GM12865 (cell line): ENCODE measurements at places on chromosomes 2 and 18.
A peak's percentile ranks its signal among the peaks of the same experiment; 100 is the strongest.

GRCh38 chr2:210620456-210620855 lies 64.1 kb downstream of the CPS1 start:
- DNase-seq, result no peak

- DNase-seq, result no peak
Observed at GRCh38 chr18:59629894-59630293, 67.3 kb downstream of the CCBE1 start.

- peak; percentile 75 for DNase-seq
Observed at GRCh38 chr2:233519787-233520611, 46.6 kb downstream of the USP40 start.

DNA sequence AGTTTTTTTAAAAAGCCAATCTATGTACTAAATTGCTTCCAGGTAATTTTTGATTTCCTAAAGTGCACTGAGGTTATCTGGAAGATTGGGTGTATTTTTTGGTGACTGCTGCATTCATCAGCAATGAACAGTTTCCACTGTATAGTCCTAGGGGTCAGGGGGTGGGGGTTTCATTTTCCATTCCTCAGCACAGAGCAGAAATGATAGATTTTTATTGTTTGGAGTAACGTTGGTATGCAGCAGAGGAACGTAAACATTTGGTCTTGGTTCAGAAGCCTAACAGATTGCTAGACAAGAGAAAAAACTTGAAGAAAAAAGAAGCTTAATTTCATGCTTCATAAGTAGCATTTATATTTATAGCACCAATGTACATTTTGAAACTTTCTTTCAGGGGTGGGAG lies 54.9 kb downstream of the ZCCHC2 start:
- no peak for DNase-seq

DNA sequence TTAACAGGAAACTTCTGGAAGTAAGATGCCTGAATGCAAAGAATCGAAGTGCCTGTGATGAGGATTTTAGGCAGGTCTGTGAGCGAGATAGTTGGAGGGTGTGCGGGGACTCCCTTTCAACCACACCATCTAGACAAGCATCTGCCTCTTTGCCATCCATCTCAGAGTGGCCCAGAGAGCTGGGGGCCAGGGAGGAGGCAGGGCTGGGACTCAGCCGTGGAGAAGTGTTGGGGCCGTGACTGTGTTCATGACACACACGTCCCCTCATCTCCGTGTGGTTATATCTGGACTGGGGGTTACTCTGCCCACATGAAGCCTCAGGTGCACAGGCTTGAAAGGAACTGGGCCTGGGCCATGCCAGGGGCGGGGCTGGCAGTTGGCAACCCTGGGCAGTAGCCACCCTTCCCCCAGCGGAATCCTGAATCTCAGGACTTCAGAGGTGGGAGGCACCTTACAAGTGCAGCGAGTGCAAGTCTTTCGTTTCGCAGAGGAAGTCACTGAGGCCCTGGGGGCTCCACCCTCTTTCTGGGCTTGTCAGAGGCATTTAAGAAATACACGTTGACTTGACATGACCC lies 112.5 kb downstream of the SLC4A3 start:
- no peak for DNase-seq

GRCh38 chr2:63742580-63742976 lies 99.1 kb upstream of the UGP2 start:
- no peak for DNase-seq

DNA sequence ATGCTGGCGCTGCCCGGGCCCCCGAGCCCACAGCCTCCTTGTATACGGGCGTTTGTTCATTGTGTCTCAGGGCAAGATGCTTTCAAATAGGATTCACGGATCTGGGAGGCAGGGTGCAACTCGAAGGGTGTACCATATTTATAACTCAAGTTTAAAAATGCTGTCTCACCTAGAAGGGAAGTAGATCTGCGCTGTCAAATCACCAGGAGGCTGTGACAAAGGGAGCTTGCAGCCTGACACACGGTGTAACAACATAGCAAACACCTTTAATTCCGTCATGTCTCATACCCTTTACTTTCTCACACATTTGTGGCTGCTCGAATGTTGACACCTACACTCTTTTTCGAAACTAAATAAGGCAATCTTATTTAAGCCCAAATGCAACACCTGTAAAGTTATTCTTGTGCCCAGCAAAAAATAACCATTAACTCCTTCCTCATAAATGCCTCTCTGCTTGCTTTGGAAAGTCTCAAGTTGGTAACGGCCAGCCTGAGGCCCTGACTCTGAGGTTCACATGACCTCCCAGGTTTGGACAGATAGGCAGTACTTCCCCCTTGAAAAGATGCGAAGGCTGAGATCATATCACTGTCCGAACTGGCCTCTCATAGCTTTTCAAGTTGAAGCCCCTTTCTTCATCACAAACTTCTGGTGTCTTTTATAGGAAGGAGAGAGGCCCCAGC lies 11.6 kb downstream of the ZEB2 start:
- no peak for DNase-seq

GRCh38 chr2:89763254-89763580 lies 1071.7 kb downstream of the RPIA start:
- no peak for DNase-seq

DNA sequence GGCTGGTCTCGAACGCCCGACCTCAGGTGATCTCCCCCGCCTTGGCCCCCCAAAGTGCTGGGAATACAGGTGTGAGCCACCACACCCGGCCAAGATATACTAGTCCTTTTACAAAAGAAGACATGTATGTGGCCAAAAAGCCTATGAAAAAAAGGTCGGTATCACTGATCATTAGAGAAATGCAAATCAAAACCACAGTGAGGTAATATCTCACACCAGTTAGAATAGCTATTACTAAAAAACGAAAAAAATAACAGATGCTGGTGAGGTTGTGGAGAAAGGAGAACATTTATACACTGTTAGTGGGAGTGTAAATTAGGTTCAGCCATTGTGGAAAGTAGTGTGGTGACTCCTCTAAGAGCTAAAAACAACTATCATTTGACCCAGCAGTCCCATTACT lies 26.4 kb downstream of the KLHL23 start:
- peak; percentile 21 for DNase-seq

GRCh38 chr2:108403494-108403893 lies 25.7 kb downstream of the SULT1C4 start:
- no peak for DNase-seq

DNA sequence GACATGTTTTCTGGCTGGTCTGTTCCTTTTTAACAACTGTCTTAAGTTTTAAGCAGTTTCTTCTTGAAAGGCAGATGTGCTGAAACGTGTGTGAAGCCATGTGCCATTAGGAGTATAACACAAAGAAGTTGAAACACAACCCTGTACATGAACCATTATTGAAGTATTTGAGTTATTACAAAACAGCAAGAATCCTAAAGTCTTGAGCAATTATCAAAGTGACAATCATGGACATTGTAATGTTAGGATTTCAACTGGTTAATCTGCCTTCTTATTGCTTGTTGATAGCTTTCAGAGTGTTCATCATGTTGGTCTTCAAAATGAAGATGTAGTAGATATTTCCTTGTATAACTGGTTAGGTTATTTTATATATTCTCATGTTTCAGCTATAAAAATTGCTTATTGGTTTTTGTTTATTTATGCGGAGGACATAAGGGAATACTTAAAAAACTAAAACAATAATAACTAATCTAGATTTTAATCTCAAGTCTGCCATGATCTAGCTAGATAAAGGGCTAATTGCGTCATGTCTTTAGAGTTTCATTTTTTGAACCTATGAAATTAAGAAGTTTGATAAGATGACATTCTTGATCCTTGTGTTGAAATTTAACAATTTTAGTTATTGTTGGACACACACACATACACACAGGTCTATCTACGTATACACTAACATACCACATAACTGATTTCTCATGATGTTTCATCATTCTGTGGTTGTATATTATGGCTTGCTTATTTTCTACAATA lies 21.1 kb downstream of the PPP1R1C start:
- DNase-seq, result no peak

DNA sequence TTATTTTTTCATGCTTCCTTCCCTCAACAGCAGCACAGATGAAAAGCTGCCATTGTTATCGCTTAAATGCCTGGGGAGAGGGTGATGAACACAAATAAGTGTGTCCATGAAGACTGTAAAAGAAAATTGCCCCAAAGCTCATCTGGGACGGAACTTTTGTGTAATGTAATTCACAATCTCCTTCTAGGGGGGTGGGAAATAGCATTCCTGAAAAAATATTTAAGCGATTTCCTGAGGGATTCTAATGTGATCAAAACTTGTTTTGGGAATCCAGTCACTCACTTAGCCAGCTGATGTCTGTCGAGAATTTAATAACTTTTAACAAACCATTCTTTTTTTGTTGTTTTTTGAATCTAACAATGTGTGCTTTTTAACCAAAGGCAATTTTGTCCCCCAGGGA lies 427.9 kb downstream of the PLCL1 start:
- DNase-seq, result no peak

DNA sequence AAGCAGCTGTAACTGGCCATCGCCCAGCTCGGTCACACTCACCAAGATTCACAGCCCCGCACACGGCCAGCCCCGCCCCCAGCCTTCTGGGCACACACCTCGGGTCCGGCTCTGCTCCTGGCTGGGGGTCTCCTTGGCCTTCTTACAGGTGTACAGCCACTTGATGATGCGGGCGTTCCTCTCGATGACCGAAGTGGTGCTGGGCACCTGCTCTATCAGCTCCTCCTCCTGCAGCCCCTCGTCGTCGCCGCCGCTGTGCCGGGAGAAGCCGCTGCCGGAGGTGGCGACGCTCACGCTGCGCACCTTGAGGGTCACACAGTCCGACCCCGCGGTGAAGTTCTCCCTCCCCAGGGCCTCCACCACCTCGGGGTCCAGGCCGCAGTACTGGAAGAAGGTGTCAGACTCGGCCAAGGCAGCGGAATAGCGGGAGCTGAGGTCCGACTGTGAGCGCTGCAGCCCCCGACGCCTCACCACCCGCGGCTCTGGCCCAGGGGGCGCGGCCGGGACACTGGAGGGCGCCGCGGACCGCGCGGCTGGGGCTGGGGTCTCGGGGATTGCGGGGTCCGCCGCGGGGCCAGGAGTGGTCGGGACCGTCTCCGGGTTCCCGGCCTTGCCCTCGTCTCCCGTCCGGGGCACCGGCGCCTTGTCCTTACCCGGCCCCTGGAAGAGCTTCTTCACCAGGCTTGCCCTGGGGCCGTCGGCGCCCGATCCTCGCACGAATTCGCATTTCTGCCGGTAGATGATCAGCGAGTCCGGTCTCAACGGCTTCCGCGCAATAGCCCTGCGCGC lies 769 bp downstream of the FAM110C start:
- DNase-seq, result no peak

GRCh38 chr18:55287149-55287806 lies 300.7 kb downstream of the TCF4 start:
- DNase-seq, result no peak

DNA sequence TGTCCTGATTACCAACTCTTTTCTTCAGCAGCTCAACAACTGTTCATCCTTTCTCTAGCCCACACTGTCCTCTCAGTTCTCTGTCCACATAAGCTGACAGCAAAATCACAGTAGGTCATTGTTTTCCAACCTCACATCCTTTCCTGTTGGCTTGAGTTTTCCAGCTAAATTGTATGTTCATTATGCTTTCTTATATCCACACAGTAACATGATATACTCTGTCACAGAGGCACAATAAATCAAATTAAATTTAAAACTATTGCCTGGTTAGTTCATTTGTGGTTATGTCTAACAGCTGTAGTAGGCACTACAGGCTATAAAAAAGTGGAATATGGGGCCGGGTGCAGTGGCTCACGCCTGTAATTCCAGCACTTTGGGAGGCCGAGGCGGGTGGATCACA lies 179.9 kb downstream of the ETAA1 start:
- DNase-seq, result no peak

DNA sequence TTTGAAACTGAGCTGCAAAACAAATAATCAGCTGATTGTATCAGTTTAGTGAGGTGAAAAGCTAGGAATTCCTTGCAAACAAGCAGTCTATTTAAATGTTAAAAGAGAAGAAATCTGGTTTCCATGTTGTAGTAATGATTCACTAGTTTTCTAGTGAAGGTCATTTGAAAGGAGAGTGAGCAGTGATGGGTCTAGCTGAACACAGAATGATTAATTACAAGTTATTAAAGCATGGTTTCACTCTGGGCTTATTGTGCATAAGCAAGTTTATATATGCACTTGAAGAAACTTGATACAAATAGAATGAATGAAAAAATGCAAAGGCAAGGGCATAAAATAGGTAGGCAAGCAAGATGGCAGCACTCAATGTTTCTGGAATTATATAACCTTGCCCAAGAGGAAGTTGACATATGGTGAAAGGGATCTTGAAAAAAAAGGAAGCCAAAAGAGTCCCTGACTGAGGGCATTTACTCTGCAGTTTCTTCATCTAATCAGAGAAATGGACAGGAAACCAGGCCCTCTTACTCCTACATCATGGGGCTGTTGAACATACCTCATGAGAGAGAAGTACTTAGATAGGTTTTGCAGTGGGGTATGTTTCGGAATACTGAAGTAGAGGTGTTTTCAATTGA lies 53.2 kb downstream of the PLCL1 start:
- DNase-seq, result no peak

GRCh38 chr18:74819433-74820059 lies 221.9 kb downstream of the ZNF407 start:
- DNase-seq, result peak; percentile 31

DNA sequence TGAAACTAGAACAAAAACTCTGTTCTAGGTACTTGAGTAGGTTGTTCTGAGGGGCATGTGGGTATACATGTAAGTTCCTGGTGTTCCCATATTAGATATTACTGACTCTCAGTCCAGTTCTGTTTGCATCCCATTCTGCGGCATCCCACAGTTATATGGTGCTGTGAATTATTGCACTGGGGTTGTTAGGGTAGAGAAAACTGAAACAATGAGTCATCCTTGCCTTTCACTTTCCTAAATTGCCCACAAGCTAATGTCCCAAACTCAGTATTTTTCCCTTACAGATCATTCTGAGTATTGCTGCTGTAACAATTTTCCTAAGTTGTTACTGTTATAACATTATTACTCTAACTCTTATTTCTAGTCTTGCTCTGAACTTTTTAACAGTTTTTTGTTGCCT lies 3.0 kb downstream of the WDR75 start:
- DNase-seq, result peak; percentile 46

GRCh38 chr2:60710707-60711106 lies 45.4 kb upstream of the PAPOLG start:
- DNase-seq, result no peak

GRCh38 chr2:100615471-100615870 lies 52.7 kb downstream of the PDCL3 start:
- no peak for DNase-seq

DNA sequence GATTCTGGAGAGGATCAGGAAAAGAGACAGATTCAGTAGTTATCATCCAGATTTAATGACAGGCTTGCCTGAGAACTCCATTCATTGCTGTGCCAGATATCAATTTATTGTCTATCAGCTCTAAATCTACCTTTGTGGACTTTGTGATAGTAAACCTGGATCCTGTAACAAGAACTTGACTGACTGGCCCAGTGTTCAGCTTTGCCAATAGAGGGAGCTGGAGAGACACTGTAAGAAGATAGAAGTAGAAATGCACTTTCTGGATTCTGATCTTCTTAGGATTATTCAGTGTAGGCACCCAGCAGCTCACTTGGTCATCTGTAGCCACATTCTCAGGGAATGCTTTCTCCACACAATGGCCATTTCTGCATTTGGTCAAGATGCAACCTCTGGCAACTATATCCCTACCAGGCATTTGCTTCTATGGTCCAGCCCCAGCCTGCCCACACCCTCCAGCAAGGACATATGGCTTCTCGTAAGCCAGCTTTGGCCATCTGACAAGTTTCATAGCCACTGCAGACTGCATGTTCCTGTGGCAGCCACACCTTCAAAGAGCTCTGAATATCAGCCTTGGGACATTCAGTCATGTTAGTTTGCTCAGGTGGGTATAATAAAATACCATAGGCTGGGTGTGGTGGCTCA lies 6.1 kb upstream of the SERPINB8 start:
- DNase-seq, result peak; percentile 71

- no peak for DNase-seq
Observed at GRCh38 chr2:142291969-142292368, 161.2 kb upstream of the LRP1B start.

- DNase-seq, result peak; percentile 46
Observed at GRCh38 chr2:11466307-11467128, 557 bp upstream of the E2F6 start.
